ENCODE measurements at places on chromosomes 11 and 22. TPM values are rescaled to one million over a fixed set of nuclear protein-coding genes. Genes with fewer than 3 reads are reported as not detected.

Gene ABCC8
- total RNA-seq, result 23.9 TPM

Gene VSIG10L2
- total RNA-seq, result not detected

GRCh38 chr11:102476069-102476468 lies 23.5 kb upstream of the TMEM123 start:
- no peak for DNase-seq

DNA sequence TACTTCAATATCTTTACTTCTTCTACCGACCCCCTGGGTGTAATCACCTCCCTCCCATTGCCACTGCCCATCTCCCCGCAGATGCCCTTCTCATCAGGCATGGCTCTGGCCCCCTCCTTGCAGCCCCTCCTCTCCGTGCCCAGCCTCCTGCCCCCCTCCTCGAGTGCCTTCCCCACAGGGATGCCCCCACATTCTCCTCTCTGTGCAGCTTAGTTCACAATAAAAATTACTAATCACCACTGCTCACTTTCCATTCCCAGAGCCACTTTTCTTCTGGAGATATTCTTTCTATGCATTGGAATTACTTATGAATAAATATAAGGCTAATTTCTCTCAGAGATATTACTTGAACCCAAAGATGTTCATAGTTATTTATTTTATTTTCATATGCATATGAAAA lies 22.1 kb downstream of the IFITM10 start:
- no peak for DNase-seq

- no peak for DNase-seq
Measured at GRCh38 chr11:24760681-24761080, 263.8 kb downstream of the LUZP2 start.

Gene CTTN
- total RNA-seq, result 239 TPM

- no peak for DNase-seq
Measured at GRCh38 chr11:107683061-107683460, 28.8 kb downstream of the SLN start.

DNA sequence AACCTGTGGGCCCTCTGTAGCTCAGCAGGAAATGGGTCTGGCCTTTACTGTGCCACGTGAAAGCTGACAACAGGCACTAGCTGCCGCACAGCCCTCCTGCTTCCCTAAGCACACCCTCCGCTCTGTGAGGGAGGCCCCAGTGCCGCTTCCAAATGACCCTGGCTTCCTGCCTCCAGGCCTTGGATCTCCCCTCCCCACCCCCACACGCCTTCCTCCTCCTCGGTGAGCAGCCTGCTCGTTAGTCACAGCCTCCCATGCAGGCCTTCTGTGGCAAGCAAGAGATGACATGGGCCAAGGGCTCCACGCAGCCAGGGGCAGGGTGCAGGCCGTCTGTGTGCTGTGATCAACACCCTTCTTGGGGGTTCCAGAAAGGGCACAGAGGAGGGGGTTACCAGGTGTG lies 15.3 kb upstream of the RASL10A start:
- DNase-seq, result no peak

DNA sequence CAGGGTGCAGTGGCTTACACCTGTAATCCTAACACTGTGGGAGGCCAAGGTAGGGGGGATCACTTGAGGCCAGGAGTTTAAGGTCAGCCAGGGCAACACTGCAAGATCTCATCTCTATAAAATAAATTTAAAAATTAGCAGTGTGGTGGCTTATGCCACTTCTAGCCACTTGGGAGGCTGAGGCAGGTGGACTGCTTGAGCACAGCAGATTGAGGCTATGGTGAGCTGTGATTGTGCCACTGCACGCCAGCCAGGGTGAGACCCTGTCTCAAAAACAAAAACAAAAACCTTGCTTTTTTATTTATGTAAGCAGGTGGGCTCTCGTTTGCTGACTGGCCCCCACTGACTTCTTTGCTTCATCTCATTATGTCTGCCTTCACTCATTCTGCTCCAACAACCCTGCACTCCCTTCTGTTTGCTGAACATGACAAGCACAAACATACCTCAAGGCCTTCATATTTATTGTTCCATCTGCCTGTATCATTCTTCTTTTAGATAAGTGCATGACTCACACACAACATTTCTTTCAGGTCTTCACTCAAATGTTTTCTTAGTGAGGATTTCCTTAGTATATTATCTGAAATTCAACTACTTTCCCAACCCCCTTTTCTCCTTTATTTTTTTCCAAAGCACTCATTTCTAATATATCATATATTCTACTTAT lies 32.4 kb upstream of the CLNS1A start:
- DNase-seq, result no peak

Gene BIK
- 1.9 TPM for total RNA-seq

DNA sequence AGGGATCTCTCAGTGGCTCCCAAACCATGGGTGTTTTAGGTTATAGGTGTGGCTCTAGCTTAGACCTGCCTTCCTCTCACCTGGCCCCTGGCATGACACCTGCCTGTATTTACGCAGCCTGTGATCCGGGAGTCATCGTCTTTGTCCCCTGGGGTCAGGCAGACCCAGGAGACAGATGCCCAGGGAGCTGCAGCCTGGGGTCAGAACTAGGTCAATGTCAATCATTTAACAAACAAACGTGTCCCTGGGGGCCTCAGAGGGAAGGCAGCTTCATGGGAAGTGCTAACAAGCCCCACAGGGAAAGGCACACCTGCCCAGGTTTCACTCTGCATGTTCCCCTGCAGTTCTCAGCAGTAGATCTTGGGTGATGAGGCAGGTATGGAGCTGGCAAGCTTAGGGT lies 12.0 kb downstream of the BACE1-AS start:
- DNase-seq, result no peak

DNA sequence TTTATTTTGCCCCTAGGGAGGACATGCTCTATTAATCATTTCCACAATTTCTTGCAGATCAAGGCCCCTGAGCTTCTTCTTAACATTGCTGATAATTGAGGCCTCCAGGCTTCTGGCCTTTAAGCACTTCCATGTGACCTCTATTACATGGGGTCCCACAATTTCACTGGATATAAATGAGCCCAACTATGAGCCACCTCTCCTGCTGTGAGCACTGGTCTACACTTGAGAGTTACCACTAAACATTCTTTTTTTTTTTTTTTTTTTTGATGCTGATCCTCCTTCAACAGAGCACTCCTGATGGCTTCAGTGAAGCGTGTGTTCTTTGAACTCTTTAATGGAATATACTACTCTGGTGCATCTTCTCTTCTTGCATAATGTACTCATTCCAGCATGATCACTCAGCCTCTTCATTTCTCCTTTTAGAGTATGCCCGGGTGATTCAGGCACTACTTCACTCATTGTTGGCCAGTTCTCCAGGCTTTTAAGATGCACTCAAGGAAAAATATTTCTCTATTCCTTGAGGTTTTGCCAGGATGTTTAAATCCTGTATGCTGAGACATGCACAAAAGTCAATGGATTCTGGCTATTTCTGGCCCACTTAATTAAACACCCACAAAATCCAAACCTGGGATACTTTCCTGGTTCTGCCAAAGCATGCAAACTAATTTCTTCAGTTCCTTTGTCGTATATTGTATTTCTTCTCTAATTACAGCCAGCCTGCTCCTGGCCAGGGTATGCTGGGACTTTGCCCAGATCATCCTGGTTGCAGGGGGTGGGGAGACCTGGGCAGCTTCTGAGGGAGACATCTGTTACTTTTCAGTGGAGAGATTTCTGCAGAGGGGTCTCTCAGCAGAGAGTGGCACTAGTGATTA lies 257.8 kb upstream of the LUZP2 start:
- DNase-seq, result no peak

GRCh38 chr22:33380789-33381530 lies 322.8 kb upstream of the SYN3 start:
- no peak for DNase-seq

- no peak for DNase-seq
Measured at GRCh38 chr11:27310707-27311106, 52.3 kb downstream of the CCDC34 start.

Gene GTPBP1
- 64.9 TPM for total RNA-seq

- DNase-seq, result no peak
Measured at GRCh38 chr11:47160753-47161133, 15.9 kb downstream of the ARFGAP2 start.

Gene RAB3IL1
- total RNA-seq, result 0.67 TPM

Gene ADORA2A
- total RNA-seq, result 6.4 TPM

GRCh38 chr11:47409440-47410369 lies 1.3 kb downstream of the SLC39A13 start:
- DNase-seq, result no peak

Gene SGSM1
- total RNA-seq, result 3.6 TPM

Gene DESI1
- 37.4 TPM for total RNA-seq

- no peak for DNase-seq
Measured at GRCh38 chr22:36986242-36986821, 32.9 kb downstream of the TST start.

DNA sequence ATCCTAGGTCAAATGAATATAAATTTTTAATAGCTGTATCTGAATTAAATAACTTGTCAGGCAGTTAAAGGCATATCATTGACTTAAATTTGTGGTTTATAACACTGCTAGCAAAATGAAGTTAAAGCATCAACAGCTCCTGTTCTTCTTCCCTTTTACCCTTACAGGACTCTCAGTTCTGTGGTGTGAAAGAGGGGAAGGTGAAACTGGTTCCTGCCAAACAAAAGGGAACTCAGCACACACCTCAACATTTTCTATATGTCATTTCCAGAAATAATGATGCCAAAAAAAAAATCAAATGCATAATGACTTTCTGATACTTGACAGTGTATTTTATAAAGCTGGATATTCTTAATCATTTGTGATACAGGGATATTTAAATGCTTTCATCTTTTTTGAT lies 21.2 kb downstream of the ARL14EP start:
- DNase-seq, result no peak

- DNase-seq, result no peak
Measured at GRCh38 chr11:45091563-45092403, 54.7 kb upstream of the PRDM11 start.

DNA sequence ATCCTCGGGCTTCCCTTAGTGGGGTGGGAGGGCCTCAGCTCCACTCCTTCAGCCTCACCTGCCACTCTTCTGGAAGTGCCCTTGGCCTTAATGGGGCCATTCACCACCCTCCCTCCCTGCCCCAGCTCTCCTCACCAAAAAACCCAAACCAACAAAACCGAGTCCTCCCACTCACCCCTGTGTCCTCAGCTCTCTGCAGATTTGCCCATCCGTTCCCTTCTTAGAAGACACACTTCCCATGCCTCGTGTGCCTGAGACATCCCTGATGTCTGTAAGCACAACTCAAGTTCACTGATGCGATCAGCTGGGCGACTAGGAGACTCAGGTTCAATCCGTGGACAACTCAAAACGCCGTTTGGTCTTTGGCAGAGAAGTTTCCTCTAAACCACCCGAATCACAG lies 839.2 kb downstream of the TBC1D22A start:
- no peak for DNase-seq

DNA sequence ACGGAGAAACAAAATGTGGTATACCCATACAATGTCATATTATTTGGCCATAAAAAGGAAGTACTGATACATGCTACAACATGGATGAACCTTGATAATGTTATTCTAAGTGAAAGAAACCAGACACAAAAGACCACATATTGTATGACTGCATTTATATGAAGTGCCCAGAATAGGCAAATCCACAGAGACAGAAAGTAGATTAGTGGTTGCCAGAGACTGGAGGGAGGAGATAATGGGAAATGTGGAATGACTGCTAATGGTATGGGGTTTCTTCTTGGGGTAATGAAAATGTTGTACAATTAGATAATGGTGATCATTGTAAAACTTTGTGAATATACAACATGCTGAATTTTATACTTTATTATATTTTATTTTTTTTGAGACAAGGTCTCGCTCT lies 5.6 kb upstream of the SLC43A1 start:
- no peak for DNase-seq

- peak; percentile 62 for DNase-seq
Measured at GRCh38 chr11:12746593-12747097, 72.4 kb downstream of the TEAD1 start.

- DNase-seq, result no peak
Measured at GRCh38 chr11:115197031-115197430, 307.2 kb downstream of the CADM1 start.

Gene DNAJB7
- not detected for total RNA-seq

- no peak for DNase-seq
Measured at GRCh38 chr22:46110215-46110614, 40.1 kb upstream of the PPARA start.

Gene BUD13
- total RNA-seq, result 23.8 TPM

- peak; percentile 50 for DNase-seq
Measured at GRCh38 chr11:61480994-61481335, 27.6 kb upstream of the LRRC10B start.

- no peak for DNase-seq
Measured at GRCh38 chr11:14065141-14065540, 102.6 kb downstream of the SPON1 start.

DNA sequence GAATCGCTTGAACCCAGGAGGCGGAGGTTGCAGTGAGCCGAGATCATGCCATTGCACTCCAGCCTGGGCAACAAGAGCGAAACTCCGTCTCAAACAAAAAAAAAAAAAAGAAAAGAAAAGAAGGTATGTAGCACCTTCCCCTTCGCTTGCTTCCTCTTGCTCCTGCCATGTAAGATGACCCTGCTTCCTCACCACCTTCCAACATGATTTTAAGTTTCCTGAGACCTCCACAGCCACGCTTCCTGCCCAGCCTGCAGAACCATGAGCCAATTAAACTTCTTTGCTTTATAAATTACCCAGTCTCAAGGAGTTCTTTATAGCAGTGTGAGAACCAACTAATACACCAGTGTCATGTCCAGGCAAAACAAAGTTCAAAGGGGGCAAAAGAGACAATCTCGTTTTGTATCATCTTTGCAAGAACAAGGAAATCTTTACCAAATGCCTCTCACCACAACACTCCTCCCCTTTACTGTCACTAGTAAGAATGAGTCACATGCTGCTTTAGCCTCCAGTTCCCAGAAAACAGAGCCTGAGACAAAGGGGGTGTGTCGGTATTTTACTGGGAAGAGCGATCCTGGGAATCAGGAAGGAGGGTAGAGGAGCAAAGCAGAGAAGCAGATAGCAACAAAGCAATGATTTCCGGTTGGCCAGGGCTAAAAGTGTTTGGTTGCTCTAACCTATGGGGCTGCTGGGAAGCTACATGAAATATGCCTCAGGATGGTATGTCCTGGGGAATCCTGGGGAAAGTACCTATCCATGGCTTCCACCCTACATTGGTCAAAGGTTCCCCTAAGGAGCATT lies 10.5 kb upstream of the MCHR1 start:
- DNase-seq, result no peak

- no peak for DNase-seq
Measured at GRCh38 chr11:12266943-12267342, 110.4 kb upstream of the PARVA start.

Gene CCDC87
- total RNA-seq, result 0.89 TPM

GRCh38 chr11:64138398-64138797 lies 27.5 kb downstream of the MACROD1 start:
- DNase-seq, result no peak

Gene OR52I2
- not detected for total RNA-seq

DNA sequence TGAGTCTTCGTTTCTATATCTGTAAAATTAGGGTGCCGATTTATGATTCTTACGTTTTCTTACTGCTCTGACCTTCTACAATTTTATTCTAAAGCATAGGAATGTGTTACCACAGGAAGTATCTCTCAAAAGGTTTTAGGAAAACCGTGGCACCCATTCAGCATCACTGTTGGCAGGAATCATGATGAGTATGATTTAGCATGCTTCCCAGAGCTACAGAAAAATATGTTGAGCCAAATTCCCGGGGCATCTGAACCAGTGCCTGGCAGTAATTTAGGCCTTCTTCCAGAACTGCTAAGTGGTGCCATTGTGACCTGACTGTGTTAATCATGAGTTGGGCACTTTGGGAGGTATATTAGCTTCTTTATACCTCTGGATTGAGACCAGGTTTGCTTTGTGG lies 605.0 kb upstream of the RAG2 start:
- DNase-seq, result no peak

- no peak for DNase-seq
Measured at GRCh38 chr11:34105957-34106504, 602 bp downstream of the NAT10 start.

Gene TMEM45B
- total RNA-seq, result 1.5 TPM

- no peak for DNase-seq
Measured at GRCh38 chr11:96095884-96096303, 172.0 kb upstream of the MTMR2 start.
